ENCODE measurements at places on chromosomes 5 and 9.

DNA sequence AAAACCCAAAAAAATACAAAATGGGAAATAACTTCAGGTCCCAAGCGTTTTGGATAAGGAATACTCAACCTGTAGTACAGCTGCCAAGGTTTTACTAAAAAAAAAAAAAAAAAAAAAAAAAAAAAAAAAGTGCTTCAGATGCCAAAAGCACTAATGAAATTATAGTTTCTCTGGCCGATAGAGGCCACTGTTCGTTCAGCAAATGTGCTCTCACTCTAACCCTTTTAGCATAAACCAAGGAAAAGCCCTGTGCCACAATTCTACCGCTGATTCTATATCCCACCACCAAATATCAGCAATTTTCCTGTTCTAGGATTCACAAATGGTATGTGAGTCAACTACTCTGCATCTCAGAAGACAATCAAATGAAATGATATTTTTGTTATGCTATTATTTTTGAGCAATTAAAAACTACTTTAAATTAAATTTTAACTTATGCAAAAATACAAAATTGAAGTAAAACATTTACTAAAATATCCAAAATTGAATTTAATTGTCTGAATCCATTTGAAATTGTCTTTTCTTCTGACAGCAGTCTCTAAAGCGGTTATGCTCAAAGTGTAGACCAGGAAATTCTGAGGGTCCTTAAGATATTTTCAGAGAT is 79.8 kb downstream of the RICTOR start:
- no peak for DNase-seq

GRCh38 chr5:38381361-38381760 is 123.0 kb downstream of the EGFLAM start:
- DNase-seq = no peak

DNA sequence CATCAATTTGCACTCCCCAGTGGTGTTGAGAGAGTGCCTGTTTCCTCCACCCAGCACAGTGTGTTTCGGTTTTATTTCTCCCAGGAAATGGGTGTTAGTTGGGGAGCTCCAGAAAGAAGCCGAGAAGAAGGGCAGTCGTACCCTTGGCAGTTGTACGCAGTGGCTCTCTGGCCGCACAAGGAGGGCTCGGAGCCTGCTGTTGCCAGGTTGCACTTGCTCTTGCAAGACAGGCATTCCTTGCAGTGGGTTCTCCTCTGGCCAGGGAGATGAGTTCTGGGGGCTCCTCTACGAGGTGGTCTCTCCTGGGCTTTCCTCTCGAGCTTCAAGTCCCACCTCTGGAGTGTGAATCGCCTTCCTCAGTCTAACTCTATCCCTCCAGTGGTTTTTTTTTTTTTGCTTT is 29.1 kb downstream of the QRFP start:
- DNase-seq = no peak

DNA sequence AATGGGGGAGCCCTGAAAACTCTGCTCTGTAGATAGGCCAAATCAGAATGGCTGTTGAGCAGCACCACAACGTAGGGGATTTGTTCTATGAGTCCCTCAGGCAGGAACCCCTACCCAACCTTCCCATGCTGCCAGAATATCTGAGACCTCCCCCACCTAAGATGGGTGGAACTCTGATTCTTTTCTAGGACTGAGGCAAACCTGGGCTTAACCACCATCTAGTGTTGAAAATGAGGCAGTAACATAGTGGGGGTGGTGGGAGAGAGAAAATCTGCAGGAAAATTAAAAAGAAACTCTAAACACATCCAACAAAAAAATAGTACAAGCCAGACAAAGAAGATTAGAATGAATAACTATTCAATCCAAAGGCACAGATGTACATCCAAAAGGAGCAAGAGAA is 228.4 kb downstream of the ATPSCKMT start:
- no peak for DNase-seq

DNA sequence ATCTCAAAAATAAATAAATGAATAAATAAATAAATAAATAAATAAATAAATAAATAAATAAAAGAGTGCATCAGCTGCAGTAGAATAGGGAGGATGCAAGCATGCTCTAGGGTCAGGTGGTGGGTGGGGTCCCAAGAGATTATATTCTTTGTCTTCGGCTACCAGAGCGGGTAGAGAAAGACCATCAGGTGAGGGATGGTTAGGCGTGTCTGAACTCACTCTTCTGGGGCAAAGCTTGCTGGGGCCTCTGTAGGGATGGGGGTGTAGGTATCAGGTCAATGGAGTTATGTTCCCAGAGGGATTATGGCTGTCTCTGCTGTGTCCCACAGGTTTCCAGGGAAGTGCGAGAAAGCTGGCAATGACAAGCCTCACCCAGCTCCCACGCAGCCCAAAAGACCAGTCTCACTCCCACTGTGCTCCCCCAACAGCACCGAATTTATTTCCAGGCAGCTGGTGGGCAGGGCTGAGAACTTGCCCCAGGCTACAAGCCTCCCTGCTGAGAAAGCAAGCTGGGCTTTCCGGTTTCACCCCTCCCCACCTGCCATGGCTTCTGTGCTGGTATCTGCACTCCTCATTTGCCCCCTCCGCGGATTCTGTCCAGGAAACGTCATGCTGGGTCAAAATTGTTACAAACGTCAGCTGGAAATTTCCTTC is 180.8 kb downstream of the LURAP1L start:
- no peak for DNase-seq

GRCh38 chr5:54229041-54229780 is 81.2 kb downstream of the ARL15 start:
- peak; percentile 28 for DNase-seq

DNA sequence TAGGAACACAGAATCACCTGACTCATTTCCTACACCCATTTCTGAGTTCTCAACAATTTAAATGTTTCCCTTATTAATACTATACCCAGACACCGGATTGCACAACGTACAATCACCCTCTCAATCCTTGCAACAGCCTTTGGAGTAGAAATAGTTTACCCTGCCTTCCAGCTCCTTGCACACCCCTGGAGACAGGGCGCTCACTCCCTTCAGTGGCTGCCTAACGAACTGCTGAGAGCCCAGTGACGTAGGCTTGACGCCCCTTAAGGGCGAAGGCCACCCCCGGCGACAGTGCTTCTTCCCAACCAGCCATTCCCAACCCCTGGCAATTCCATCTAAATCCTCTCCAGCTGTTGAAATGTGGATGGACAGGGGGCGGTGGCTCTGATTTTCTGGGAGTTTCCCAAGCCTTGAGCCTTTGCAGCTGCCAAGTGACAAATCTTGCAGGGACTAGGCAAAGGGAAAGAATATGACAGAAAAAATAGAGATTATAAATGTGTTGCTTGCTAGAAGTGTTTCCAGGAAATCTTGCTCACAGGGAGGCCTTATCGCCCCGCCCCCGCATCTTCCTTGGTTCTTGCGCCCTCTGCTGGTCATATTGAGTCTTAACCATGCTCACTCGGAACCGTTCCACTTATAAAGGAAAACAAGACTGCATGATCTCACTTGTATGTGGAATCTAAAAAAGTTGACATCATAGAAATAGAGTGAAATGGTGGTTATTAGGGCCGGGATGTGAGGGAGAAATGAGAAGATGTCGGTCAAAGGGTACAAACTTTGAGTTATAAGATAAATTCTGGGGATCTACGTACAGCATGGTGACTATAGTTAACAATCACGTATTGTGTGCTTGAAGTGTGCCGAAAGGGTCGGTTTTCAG is 7.6 kb upstream of the BARX1 start:
- DNase-seq = peak; percentile 65

GRCh38 chr5:6343951-6344592 is 34.3 kb downstream of the MED10 start:
- no peak for DNase-seq

- no peak for DNase-seq
Observed at GRCh38 chr9:94951324-94952135, 225.0 kb downstream of the AOPEP start.

GRCh38 chr5:83095957-83096539 is 18.7 kb downstream of the XRCC4 start:
- DNase-seq = no peak

DNA sequence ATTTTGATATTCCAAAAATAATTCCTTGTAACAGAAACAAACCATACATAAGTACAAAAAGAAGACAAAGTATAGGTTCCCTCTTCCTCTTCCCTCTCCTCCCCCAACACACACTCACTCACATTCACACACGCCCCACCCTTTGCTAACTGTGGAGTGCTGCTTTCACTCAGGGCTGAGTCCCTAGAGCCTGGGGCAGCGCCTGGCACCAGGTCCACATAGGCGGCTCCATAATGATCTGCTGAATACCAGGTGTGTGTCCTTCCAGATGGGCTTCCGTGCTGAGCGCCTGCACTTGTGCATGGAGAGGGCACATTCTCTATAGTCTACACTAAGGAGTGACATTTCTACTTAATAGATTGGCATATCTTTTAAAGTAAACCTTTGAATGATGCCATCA is 3.7 kb downstream of the SEMA4D start:
- no peak for DNase-seq

- no peak for DNase-seq
Observed at GRCh38 chr5:40306869-40307487, 372.7 kb upstream of the PTGER4 start.

GRCh38 chr5:136276946-136277345 is 84.0 kb upstream of the SMIM32 start:
- no peak for DNase-seq

GRCh38 chr9:128611600-128612394 is 44.9 kb downstream of the DYNC2I2 start:
- DNase-seq = no peak

DNA sequence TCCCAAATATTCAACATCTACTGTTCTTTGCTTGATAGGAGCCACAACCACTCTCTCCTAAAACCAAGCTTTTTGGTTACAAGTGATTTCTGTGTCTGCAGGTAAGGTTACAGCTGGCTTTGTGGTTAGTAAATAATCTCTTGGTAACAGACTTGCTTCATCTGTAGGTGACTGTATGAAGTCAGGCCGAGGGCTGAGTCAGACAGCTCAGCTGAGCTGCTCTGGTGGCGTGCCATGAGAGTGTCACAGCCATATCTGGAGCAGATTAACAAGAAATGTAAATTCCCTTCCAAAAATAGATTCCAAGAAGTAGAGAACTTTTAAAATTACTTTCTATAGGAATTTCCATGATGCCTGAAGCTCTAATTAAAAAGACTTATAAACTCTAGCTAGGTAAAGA is 23.7 kb upstream of the TAS2R1 start:
- DNase-seq = no peak

- no peak for DNase-seq
Observed at GRCh38 chr5:33742181-33742580, 149.6 kb downstream of the ADAMTS12 start.

- DNase-seq = no peak
Observed at GRCh38 chr5:78738104-78738503, 89.5 kb upstream of the LHFPL2 start.

Data from T-helper 1 cell (primary cell).